ENCODE measurements at places on chromosomes 7 and 10.

DNA sequence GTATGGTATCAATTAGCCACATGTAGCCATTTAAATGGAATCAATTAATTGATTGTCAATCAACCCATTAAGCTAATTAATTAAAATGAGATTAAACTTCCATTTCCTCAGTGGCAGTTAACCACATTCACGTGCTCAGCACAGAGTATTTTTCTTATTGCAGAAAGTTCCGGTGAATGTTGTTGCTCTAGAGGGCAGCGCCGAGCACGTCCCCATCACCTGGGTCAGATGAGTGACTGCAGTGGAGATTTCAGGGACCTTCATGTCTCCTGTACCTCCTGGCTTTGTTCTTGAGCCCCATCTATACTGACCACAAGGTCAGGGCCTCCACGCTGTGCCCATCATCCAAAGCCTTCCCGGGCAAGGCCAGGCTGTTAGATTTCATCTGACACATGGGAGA lies 168.8 kb upstream of the MKI67 start:
- DNase-seq: no peak

DNA sequence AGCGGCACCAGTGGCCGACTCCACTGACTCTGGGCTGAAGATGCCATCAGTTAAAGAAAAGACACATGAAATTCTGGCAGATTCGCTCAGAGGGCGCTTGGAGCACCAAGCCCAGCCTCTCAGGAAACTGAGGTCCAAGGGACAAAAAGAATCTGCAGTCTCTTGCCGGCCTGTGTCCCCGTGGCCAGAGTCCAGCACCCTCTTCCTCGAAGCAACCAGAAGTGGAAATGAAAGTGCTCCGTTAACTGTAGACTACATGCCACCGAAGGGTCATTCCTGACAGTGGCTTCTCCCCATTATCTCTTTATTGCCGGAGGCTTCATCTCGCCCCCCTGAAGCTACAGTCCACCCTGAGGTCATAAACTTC lies 1.0 kb upstream of the CHST15 start:
- DNase-seq: no peak

DNA sequence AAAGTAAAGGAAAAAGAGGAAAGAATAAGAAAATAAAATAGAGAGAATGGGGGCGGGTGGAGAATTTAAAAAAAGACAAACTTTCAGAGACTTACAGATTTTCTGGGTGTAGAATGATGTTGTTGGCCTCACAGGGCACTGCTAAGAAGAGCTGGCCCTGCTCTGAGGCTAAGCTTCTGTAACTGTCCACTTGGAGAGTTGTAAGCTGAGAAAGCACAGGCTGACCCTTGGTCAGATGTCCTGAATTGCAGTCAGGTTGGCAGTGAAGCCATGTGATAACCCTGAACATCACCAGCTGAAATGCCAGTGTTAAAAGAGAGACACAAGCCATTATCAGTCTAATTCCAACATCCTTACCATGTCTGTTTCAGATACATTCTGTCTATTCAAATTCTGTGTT lies 272.1 kb upstream of the SORCS1 start:
- DNase-seq: no peak

GRCh38 chr10:34766266-34766600 lies 48.9 kb downstream of the PARD3 start:
- no peak for DNase-seq

DNA sequence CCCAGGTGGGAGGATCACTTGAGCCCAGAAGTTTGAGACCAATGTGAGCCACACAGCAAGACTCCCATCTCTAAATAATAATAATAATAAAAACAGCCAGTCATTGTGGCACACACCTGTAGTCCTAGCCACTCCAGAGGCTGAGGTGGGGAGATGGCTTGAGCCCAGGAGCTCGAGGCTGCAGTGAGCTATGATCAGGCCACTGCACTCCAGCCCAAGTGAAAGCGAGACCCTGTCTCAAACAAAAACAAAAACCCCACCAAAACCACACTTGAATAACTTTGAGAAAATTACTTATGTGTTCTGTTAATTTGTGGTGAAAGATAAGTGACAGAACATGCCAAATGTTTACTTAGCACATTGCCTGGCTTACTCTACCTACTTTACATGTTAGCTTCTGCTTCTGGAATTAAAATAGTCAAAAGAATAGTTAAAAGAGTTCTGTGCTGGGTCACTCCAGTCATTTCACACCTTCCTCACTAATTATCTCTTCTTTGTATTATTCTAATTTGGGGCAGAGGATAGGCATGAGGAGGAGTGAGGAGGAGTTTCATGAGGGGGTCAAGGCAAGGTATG lies 9.8 kb downstream of the TMEM60 start:
- no peak for DNase-seq

DNA sequence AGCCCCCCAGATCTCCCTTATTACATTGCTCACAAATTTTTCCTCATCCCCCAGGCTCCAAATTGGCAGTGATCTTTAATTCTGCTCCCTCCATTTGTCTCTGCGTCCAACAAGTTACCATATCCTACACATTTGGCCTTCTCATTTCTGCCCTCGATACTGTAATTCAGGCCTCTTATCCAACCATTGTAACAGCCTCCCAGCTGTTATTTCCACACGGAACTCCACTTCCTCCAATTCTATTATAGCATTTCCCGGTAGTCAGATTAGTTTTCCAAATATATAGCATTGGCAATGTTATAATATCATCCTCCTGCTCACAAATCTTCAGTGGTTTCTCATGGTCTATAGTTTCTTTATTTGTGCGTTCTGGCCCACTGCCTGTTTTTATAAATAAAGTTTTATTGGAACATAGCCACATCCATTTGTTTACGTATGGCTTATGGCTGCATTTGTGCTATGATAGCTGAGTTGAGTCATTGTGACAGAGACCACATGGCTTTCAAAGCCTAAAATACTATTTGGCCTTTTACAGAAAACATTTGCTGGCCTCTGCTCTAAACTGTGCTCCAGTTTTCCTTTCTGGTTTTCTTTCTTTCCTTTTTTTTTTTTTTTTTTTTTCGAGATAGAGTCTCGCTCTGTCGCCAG lies 126.5 kb upstream of the ZNF438 start:
- DNase-seq: no peak

- DNase-seq: no peak
Measured at GRCh38 chr10:100747456-100748230, 2.3 kb downstream of the PAX2 start.

DNA sequence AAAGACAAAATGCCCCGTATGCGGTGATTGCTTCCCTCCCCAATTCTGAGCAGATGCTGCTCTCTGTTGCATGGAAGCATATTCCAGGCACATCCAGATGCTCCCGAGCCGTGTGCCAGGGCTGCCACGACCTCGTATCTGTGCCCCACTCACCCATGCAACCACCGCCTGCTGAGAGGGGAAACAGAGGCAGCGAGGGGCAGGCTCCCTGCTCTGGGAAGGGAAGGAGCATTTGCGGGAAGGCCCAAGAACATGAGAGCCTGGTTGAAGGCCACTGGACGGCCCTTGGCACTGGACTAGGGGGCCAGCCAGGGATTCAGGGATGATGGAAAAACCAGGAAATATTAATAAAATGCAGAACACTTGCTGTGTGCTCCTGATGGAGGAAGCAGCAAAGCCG lies 89.4 kb downstream of the CTBP2 start:
- DNase-seq: no peak

- DNase-seq: no peak
Measured at GRCh38 chr7:121133444-121133843, 144.9 kb downstream of the CPED1 start.

DNA sequence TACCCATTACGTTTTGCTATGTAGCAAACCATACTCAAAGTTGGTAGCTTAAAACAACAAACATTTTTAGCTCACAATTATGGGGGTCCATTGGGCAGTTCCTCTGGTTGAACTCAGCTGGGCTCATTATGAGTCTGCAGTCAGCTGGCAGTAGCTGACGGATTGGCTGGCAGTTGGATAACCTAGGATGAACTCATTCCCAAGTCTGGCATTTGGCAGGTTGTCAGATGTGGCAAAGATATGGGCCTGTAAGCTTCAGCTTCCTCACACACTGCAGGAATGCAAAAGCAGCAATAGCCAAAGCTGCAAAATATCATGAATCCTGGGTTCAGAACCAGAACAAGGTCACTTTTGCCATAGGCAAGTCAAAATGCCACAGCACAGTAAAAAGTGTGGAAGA lies 412.2 kb upstream of the SORCS1 start:
- DNase-seq: no peak

DNA sequence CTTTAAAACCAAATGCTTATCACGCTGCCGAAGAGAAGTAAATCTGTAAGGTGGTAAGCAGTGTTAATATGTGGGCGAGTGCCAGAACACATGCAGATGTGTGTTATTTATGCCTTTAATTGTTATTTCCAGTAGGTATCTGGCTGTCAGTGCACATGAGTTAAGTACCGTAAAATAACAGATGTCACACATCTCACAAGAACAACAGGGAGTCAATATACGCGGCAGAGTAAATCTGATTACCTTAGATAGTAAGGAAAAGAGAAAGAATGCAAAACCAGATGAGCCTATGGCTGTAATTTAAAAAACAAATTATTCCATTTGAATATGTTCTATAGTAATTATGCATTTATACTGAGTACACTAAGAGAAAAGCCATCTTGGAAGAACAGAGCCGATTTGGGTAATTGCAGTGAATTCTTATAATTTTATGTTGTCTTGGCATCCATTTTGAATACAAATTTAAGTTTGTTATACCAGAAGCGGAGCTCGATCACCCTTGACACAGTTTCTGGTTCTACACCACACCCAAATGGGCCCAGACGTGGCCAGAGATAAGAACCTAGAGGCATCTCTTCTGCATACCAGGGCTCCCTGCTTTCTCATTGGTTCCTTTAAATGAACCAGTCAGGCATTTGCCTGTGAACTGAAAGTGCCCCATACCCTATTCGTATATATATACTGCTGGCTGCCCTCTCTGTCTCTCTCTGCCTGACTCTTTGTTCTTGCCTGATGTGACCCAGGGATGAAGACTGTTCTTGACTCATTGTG lies 34.8 kb downstream of the DNAJB9 start:
- peak; percentile 88 for DNase-seq

DNA sequence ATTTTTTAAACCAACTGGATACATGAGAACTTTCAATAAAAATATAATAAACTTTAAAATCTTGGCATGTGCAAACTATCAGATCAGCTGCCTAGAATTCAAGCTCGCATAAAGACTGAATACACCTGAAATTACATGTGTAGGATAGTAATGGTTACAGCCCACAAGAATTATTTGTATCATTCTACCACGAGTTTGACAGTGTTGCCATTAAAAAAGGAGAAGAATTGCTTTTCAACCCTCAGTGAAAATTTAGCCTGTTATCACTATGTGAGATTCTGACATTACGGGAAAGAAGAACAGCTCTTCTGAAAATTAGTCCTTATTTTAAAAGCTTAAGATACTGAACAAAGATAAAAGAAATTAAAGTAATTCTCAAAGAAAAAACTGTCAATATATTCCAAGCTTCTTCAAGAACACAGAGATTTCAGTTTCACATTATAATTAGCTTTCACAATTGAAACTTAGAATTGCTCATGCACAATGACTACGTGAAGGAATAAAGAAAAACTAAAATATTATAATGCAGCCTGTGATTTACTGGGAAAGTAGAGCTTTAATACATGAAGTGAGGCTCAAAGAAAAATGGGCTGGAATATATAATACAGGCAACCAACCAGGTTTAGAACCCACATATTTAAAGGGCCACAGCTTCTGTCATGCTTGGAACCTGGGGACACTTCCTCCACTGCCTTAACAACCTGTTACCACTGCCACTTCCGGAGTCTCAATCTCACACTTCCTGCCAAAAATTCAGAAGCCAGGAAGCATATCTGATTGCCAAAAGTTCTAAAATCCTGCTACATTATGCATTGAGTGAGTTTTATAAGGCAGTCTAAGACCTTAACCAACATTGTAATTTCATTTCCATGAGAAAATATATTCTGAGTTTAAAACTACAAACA lies 23.2 kb downstream of the TPK1 start:
- no peak for DNase-seq

GRCh38 chr7:41244246-41244645 lies 458.6 kb downstream of the INHBA start:
- DNase-seq: no peak

DNA sequence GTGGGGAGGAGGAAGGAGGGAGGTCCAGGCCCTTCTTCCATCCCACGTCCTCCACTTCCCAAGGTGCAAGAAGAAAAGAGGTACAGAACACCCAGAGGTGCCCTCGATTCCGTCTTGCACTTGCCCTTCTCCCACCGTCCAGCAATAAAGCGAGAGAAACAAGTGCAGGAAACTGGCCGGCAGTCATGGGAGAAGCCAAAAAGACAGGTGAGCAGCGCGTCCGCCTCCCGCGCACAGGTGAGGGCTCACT lies 1.3 kb downstream of the C10orf95 start:
- no peak for DNase-seq

- no peak for DNase-seq
Measured at GRCh38 chr10:1198453-1199344, 142.5 kb downstream of the WDR37 start.

All from hematopoietic multipotent progenitor cell treated with erythropoietin and hydrocortisone succinate and interleukin-3 and kit ligand, for 15 days (in vitro differentiated cells).